ENCODE measurements at places on chromosomes 4 and X.

GRCh38 chrX:140815868-140816267 is 106.3 kb downstream of the LINC00632 start:
- DNase-seq: no peak

- DNase-seq: no peak
These were observed 124.9 kb downstream of the CBLL2 start for GRCh38 chrX:22397566-22397965.

- no peak for DNase-seq
These were observed 267.1 kb downstream of the PAPSS1 start for GRCh38 chr4:107452717-107453630.

- DNase-seq: no peak
These were observed 62.0 kb downstream of the APOOL start for GRCh38 chrX:85065512-85066198.

GRCh38 chr4:153018031-153018430 is 81.9 kb downstream of the FHDC1 start:
- no peak for DNase-seq

DNA sequence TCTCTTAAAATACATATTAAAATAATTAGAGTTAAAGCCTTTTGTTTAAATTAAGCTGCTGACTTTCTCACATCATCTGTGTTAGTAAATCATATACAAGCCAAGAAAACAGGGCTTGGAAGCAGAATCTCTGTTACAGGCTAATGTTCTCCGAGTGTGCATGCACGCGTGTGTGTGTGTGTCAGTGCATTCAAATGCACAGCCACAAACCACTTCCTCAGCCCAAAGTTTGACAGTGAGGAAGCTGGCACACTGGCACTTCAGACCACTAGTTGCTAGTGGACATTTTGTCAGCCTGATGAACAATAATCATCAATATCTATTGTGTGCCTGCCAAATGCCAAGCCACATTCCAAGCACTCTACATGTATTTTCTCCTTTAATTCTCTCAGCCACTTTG is 5.6 kb downstream of the MAOB start:
- DNase-seq: no peak

GRCh38 chrX:12972243-12972642 is 2.7 kb upstream of the TMSB4X start:
- no peak for DNase-seq

DNA sequence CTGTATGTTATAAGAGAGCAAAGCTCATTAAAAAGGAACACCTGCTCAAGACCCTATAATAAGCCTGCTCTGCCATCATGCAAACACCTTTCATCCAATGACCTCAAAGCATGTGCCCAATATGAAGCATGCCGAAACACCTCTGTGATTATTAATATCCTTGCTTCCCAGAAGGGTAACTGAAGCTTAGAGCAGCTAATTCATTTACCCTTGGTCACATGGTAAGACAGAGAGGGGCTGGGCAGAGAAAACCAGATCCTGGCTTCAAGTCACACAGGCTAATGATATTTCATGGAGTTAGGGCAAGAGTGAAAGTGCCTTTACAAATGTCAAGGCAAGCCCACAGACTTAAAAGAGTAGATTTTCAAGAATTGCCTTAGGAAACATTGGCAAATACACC is 5.6 kb downstream of the AMOT start:
- no peak for DNase-seq

DNA sequence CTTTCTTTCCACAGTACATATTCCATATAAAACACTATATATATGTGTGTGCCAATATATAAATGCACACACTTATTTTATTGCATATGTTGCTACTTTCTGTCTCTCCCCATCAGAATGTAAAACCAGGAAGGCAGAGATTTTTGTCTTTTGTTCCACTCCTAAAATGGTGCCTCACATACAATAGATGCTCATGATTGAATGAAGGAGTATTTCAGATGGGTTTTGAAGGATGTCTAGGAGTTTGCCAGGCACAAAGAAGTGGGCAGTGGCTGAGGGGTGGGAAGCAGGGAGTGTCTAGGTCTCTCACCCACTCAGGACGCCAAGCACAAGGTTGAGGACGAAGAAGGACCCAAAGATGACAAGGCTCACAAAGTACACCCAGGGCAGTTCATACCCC is 5.4 kb downstream of the CACNA1F start:
- no peak for DNase-seq

- DNase-seq: no peak
These were observed 40.3 kb downstream of the RWDD4 start for GRCh38 chr4:183618681-183619080.

DNA sequence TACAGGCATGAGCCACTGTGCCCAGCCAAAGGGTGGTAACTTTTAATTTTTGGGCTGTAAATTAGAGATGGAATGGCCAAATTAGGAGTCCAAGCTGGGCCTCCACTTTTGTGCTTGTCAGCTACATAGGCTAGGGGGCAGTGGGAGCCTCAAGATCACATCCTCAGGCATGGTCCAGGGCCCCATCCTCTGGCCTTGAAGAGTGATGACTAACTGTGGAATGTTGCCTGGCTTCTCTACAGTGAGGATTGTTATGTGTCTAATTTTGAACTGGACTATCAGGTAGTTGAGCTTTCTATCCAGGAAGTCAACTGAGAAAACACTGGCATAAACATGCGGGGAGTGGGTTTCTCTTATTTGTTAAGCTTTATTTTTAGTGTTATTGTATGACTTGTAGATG is 33.0 kb downstream of the CCNG2 start:
- no peak for DNase-seq

DNA sequence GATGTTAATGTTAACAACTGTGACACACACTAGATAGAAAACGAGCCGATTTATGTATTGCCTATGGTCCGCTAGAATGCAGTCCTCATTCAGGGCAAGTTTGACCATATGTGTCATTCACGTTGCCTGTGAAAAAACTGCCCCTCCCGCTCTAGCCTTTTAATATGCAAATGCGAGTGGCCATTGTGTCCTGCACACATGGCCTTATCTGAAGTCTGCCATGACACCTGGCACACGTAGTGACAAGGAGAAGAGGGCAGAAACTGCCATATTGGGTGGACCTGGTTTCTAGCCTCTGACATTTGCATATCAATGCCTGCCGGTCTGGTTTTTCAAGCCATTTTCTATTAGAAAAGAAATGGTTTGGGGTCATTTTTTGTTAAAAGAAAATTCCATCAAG is 303.3 kb upstream of the TECRL start:
- DNase-seq: no peak

DNA sequence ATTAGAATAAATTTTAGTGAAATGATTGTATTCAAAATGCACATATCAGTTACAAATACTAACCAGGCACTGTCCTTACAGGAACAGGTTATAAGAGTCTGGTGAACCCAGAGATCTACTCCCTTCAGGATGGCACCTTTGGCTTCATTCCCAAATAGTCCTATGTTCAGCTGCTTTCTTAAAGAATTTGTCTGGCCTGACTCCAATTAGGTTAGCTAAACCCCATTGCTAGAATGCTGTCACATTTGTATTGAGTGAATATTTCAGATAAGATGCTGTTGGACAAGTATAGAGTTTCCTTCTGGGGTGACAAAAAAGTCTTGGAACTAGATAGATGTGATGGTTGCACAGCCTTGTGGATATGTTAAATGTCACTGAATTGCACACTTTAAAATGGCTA is 69.4 kb downstream of the EFHC2 start:
- no peak for DNase-seq

DNA sequence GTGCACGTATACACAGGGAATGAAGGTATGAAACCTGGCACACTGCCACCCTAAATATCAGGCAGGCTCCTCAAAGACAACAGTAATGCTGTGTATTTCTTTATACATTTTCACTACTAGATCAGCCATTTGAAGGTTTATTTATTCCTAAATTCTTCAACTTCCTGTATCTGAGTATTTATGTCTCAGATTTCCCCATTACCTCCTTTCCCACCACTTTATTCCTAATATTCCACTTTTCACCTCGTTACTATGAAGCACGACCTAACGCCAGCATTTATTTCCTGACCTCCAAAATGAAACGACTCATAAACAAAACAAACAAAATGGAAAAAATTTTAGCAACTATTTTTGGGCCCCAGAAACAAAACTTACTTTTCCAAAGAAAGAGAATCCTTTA is 69.6 kb downstream of the MAML3 start:
- DNase-seq: no peak

- peak; percentile 78 for DNase-seq
These were observed at the start of gene REST for GRCh38 chr4:56907489-56908205. TSS of gene REST (plus strand) at chr4:56907900. CDS start at chr4:56910639, 2,739 bp downstream.

DNA sequence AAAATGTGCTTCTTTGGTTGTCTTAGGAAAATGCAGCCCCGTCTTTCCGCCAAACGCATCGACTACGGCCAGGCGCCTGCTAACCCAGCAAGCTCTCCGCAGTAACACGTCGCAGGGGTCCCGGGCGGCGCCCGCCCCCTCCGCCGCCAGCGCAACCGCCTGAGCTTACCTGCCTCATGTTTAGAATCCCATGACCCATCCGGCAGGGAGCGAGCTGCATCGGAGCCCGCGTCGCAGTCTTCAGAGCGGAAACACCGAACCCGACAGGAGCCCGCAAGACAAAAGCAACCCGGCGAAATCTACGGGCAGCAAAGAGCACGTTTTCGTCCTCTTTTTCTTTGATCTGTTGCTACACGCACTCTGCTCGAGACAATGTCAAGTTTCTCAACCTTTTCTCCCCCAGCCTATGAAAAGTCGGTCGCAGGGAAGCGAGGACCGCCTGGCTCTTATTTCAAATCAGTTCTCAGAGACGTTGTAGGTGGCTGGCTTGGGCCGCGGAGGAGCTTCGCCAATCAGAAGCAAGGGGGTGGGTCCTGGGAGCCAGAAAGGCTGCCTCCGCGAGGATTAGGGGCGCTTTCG is at the start of gene MID1:
MID1 (minus strand) TSS at position 465 of the 579 bp plus-strand sequence. CDS start 53,038 bp downstream, outside the sequence.
- peak; percentile 62 for DNase-seq

DNA sequence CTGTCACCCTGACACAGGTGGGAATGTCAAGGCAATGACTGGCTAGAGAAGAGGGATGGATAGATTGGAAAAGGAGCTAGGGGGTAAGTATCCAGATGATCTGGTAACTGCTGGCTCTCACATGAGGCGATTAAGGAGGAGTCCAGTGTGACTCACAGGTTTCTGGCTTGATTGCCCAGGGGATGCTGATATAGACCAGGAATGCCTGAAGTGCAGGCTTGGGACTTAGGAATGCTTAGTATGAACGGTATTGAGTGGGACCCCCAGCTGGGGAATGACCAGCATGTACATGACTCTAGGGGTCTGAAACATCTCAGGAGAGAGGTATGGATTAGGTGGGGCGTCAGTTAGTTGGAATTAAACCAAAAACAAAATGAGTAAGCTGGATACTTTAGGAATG is 65.8 kb upstream of the PRPS1 start:
- no peak for DNase-seq

- DNase-seq: no peak
These were observed 63.2 kb downstream of the SEPSECS start for GRCh38 chr4:25096981-25097443.

GRCh38 chr4:77235289-77235854 is 78.4 kb downstream of the CCNG2 start:
- no peak for DNase-seq

DNA sequence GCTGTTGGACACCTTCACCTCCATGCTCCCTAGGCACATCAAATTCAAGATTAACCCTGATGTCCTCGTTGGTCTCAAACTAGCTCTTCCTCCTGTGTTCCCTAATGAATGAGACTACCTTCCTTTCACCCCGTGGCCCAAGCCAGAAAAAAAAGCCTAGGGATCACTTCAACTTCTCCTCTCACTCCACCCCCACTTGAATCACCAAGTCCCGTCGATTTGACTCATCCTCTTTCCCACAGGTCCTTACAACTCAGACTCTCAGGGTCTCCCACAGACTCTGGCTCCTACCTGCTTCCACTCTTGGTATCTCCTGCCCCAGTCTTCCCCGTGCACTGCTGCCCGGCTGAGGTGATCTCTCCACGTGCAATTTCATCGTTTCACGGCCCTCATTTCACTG is 8.5 kb downstream of the SLC25A43 start:
- no peak for DNase-seq

GRCh38 chrX:101550751-101551379 is 518 bp downstream of the ARMCX1 start:
- DNase-seq: peak; percentile 44

DNA sequence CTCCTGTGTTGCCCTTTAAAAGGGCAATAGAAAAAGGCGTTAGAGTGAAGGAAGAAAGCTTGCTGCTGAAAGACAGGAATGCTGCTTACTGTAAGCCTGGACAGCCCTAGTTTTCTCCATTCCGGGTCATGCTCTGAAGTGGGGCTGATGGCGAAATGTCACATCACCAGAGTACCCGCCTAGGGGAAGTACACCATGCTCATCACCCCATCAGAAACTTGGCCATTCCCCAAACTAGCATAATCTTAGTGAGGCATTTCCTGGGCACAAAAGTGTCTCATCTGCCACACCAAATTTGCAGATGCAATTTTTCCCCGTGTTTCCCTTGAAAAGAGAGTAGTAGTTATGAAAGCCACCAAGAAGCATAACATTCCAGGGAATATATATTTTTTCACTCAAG is 47.8 kb upstream of the CAMK2D start:
- peak; percentile 26 for DNase-seq

DNA sequence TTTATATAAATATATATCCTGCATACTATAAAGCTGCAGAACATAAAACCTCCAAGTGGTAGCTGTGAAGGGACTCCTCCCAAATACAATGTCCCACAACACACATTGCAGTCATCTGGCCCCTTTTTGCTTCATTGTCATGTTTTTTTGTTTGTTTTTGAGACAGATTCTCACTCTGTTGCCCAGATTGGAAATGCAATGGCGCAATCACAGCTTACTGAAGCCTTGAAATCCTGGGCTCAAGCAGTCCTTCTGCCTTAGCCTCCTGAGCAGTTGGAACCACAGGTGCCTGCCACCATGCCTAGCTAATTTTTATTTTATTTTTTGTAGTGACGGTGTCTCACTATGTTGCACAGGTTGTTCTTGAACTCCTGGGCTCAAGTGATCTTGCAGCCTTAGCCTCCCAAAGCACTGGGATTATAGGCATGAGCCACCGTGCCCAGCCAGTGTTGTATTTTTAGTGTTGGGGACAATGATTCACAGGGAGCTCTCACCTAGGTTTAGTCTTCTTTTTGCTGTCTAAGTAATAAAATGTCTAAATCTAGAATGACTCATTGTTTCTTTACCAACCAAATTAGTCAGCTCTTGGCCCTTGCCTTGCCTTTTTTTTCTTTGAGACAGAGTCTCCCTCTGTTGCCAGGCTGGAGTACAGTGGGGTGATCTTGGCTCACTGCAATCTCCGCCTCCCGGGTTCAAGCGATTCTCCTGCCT is 24.0 kb upstream of the XIAP start:
- no peak for DNase-seq

DNA sequence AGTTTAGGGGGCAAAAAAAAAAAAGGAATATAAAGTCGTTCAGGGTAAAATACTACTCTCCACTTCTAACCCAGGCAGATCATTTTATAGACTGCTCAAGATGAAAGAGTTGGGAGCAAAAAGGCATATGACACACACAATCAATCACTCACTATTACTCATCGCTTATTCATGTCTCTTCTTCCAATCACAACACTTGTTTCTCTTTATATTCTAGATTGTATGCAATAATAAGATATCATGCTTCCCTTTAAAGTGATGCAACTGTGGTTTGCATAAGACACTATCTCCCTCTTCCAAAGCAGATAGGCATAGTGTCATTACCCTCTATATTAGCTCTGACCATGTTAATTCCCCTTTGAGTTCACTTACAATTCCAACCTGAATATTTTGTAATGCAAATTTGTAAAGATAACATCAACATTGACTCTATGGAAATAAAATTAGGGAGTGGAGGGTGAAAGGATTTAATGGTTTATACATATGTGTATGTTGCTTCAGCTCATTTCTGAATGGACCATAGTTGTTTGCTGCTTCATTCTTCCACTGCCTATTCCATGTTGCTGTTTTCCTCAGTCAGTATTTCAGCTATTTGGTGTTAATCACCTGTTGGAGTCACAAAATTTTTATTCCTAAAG is 154.9 kb upstream of the EPHA5 start:
- DNase-seq: no peak
